ENCODE measurements at places on chromosomes 13 and 19.

GRCh38 chr19:29745253-29745652 lies 30.2 kb upstream of the C19orf12 start:
- no peak for DNase-seq

DNA sequence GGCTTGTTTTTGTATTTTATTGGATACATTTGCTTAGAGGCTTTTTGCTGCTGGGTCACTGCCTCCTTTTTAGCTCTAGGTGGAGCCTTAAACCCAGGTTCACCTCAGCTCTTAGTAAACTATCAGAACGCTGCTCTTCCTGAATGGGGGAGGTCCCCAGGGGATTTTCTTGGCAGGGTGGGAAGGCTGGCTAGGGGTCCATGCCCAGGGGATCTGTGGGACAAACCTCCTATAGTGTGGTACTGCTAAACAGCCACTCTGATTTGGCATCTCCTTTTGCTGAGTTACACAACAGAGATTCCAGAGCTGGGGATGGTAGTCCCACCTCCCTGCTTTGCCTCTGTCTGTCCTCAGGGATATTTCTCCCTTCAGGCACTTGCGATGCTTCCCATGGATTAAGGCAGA lies 204.9 kb downstream of the ZIC5 start:
- no peak for DNase-seq

GRCh38 chr13:37207691-37208451 lies 102.4 kb upstream of the CSNK1A1L start:
- no peak for DNase-seq

GRCh38 chr13:59790626-59791025 lies 373.1 kb downstream of the DIAPH3 start:
- no peak for DNase-seq

DNA sequence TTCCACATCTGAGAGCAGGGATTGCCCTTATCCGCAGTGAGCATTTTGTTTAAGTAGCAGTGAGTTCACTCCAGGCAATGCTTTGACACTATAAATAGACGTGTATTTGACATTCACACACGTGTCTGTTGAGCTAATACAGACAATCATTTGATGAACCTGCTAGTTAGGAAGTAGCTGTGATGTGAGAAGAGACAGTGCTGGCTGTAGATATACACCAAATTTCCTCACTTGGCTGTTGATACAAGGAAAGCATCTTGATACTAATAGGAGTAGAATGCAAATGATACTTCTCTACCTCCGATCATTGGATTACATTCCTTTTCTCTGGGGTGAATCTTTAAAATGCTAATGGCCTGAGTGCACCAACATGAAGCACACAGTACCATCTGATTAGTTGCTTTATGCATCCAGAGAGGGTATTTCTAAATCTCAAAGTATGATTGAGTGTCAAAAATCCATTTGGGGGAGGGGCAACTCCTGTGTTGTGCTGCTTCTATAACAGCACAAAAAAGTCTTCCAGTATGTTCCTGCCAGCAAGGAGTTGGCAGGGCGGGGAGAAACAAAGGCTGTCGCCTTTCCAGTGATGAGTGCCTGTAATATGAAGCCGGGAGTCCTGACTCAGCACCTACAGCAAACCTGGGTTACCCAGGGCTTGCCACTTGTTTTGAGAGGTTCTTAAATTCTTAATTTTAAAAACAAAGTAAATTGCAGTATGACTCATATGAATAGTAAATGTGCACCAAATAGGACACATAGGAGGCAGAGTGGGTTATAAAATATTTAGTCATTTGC lies 7.0 kb downstream of the CUL4A start:
- DNase-seq: peak; percentile 97

DNA sequence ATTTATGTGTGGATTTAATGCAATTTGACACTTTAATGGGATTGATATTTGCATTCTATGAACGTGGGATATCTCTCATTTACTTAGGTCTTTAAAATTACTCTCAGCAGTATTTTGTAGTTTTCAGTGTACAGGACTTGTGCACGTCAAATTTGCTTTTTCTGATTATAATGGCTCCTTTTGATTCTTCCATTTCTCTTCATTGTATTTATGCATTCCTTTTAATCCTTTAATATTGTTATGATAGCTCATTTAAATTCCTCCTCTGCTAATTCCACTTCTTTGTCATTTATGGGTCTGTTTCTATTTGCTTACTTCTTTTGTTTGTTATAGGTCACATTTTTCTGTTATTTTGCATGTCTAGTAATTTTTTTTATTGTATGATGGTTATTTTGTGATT lies 226.6 kb downstream of the ATP8A2 start:
- DNase-seq: no peak

DNA sequence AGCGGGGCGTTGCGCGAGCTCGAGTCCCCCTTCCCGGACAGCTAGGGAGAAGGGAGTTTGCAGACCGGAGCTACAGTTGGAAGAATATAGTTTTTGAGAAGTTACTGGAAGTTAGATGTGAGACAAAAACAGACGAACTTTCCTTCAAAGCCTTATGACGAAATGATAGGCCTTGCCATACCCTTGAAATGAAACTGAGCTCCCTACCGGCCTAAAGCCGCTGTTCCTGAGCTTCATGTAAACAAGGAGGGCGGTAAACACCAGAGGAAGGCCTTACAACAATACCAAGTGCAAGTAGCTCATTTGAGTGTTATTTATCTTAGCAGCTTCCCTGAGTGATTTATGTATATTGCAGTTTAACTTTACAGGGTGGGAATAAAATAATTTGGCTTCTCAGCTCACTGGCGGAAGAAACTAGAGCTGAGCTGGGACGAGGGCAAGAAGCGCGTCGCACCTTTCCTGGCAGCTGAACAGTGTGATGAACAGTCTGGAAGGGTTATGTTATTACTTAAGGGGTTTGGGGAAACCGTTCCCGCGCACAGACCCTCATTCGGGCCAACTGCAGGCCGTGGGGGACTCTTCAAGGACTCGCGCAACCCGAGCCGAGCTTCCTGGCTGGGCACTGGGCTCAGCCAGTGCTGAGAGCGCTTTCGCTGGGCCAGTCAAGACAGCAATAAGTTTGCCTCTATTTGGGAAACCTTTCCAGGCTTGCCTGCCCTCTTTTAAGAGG lies 111.2 kb downstream of the KCNRG start:
- DNase-seq: peak; percentile 31

- DNase-seq: no peak
Observed at GRCh38 chr13:81017513-81018152, 676.7 kb upstream of the SPRY2 start.
